ENCODE measurements at places on chromosomes 1 and 21. TPM values are rescaled to one million over a fixed set of nuclear protein-coding genes. Genes with fewer than 3 reads are reported as not detected.

GRCh38 chr1:245873883-245874671 is 633.0 kb downstream of the SMYD3 start:
- H3K27ac ChIP-seq = no peak overlapping the region
- H3K27me3 ChIP-seq = no peaks in the 10 kb centered on the region
- no peaks in the 10 kb centered on the region for H3K4me1 ChIP-seq
- no peaks in the 10 kb centered on the region for H3K36me3 ChIP-seq
- no peak overlapping the region for H3K4me3 ChIP-seq

DNA sequence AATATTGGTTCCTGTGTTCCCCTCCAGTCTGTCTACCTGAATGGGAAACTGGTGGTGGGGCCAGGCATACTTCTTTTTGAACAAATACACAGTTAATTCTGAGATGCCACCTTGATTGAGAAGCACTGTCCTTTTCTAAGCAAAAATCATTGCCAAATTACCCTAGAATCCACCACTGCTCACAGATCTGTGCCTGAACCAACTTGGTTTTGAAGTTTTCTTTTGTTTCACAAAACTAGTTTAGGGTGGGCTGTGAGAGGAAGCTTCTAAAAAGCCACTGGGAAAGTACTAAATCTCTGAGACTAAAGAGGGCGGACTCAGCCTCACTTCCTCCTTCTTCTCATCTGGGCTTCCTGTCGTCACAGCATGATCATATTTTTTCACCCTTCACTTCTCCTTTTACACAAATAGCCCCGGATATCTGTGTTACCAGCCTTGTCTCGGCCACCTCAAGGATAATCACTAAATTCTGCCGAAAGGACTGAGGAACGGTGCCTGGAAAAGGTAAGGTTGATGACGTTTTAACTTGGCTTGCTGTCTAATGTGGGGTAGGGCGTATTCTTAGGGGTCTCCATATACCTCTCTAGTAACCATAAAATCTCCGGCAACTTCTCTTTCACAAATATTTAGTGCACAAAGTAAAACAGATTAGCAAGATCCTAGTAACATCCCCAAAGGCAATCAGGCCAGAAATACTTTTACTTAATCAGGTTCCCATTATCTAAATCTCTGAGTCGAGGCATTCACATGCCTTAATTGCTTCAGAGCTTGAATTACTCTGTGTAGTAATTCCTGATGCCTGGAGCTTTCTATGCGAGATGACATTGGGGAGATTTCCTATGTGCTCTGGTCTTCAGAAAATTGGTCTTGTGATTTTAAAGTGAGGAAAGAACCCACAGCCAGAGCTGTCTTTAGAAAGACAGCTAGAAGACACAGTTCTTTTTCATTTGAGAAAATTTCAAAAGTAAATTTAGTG is at the start of gene CD53:
CD53 (plus strand) TSS at position 404 of the 976 bp plus-strand sequence. CDS start 18,261 bp downstream, outside the sequence.
- H3K36me3 ChIP-seq = no peaks in the 10 kb centered on the region
- no peak for DNase-seq
- H3K27me3 ChIP-seq = no peaks in the 10 kb centered on the region
- no peak within 1 kb of the TSS for H3K27ac ChIP-seq
- no peaks in the 10 kb centered on the region for H3K4me1 ChIP-seq

DNA sequence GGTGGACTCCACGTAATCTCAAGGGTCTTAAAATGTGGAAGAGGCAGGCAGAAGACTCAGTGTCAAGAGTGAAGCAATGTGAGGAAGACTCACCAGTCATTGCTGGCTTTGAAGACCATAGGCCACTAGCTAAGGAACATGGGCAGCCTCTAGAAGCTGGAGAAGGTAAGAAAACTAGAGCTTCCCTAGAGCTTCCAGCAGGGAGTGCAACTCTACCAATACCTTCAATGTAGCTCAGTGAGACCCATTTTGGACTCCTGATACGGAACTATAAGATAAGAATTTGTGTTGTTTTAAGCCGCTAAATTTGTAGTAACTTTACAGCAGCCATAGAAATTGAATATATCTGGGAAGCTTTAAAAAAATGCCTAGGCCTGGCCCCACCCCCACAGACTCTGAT is 18.9 kb downstream of the METTL13 start:
- no peak overlapping the region for H3K4me3 ChIP-seq
- peaks cover 17% of the 10 kb centered on the region for H3K36me3 ChIP-seq
- H3K27me3 ChIP-seq = no peaks in the 10 kb centered on the region
- DNase-seq = no peak

GRCh38 chr1:26419494-26419893 is 8.9 kb downstream of the LIN28A start:
- H3K27me3 ChIP-seq = no peaks in the 10 kb centered on the region
- no peak for DNase-seq
- H3K4me3 ChIP-seq = no peak overlapping the region

- H3K27me3 ChIP-seq = no peaks in the 10 kb centered on the region
- H3K27ac ChIP-seq = no peak overlapping the region
- H3K36me3 ChIP-seq = no peaks in the 10 kb centered on the region
- peak; percentile 45 for DNase-seq
- no peaks in the 10 kb centered on the region for H3K4me1 ChIP-seq
Observed at GRCh38 chr1:1088029-1088800, 14.1 kb upstream of the RNF223 start.

GRCh38 chr1:36576551-36577110 is 93.9 kb upstream of the CSF3R start:
- no peak for DNase-seq
- H3K36me3 ChIP-seq = no peaks in the 10 kb centered on the region
- H3K27me3 ChIP-seq = no peaks in the 10 kb centered on the region
- H3K4me3 ChIP-seq = no peak overlapping the region

DNA sequence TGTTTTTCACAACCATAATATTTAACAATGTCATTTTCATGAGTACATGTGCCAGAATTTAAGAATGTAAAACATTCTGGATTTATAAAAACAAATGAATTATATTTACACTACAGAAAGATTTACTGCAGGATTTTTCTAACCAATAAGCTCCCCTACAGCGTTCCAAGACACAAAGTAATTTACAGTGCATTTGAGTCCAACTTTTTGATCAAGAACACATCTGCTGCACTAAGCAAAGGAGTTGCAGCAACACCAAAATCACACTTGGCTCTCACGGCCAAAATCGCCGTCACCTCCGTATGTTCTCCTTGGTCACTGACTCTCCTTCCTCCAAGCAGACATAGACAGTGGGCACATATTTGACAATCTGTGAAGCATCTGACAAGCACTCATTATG is 7.7 kb downstream of the VPS26C start:
- no peak overlapping the region for H3K4me3 ChIP-seq
- H3K27ac ChIP-seq = no peak overlapping the region
- no peaks in the 10 kb centered on the region for H3K36me3 ChIP-seq
- no peaks in the 10 kb centered on the region for H3K4me1 ChIP-seq
- no peaks in the 10 kb centered on the region for H3K27me3 ChIP-seq

DNA sequence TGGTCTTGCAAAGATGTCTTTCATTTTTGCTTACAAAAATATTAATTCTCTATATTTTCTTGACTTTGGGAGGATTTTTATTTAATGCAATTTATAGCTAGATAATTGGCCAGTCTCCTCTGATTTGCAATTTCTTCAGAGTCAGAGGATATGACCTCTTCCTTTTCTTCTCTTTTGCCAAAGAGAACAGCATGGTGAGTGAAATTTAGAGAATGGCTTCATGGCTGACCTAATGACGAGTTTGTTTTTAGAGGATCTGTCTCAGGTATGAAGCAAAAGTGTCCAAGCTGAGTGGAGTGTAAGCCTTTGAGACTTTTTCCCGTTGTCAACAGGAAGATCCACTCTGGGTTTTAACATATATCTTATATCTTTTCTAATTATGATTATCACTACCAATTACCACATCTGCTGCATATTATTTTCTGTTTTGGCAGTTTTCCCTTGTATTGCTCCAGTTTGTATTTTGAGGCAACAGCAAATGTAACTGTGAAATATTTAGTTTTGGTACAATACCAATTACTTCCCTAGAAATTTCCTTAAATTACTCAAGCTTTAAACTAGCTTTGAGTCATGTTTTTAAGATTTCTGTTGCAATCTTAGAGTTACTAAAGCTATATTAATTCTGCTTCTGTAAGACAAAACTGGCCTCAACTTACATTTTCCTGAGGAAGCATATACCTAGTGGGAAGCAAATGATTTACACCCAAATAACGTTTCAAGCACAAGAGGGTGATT is 332.8 kb upstream of the ZRANB2 start:
- H3K36me3 ChIP-seq = no peaks in the 10 kb centered on the region
- H3K27ac ChIP-seq = no peak overlapping the region
- DNase-seq = no peak
- H3K4me3 ChIP-seq = no peak overlapping the region
- H3K4me1 ChIP-seq = no peaks in the 10 kb centered on the region

- no peak overlapping the region for H3K27ac ChIP-seq
- no peaks in the 10 kb centered on the region for H3K36me3 ChIP-seq
- no peaks in the 10 kb centered on the region for H3K27me3 ChIP-seq
- no peak for DNase-seq
- no peaks in the 10 kb centered on the region for H3K4me1 ChIP-seq
- no peak overlapping the region for H3K4me3 ChIP-seq
Observed at GRCh38 chr1:33093004-33093403, 12.1 kb downstream of the AZIN2 start.

- H3K27me3 ChIP-seq = no peaks in the 10 kb centered on the region
- H3K4me1 ChIP-seq = peaks cover 5% of the 10 kb centered on the region
- peak; percentile 59 for DNase-seq
- H3K27ac ChIP-seq = no peak overlapping the region
- no peaks in the 10 kb centered on the region for H3K36me3 ChIP-seq
- H3K4me3 ChIP-seq = no peak overlapping the region
Observed at GRCh38 chr1:207279652-207280051, 41.8 kb upstream of the CD55 start.

GRCh38 chr1:236156512-236157208 is 14.3 kb downstream of the GPR137B start:
- peak; percentile 85 for DNase-seq
- no peaks in the 10 kb centered on the region for H3K27me3 ChIP-seq
- H3K4me3 ChIP-seq = no peak overlapping the region
- H3K36me3 ChIP-seq = no peaks in the 10 kb centered on the region
- no peak overlapping the region for H3K27ac ChIP-seq

RAB3B gene
- total RNA-seq = 0.03 TPM

KRTAP11-1 gene
- not detected for total RNA-seq

ADAMTS5 gene
- total RNA-seq = 20.4 TPM

Measured in aorta (tissue), 5 donors.